A549 treated with Hydrocortisone at 1 μM for 4 hours (cell line): ENCODE measurements at places on chromosomes 16 and 17. TPM values are rescaled to one million over a fixed set of nuclear protein-coding genes. Genes with fewer than 3 reads are reported as not detected.

CTU2 gene
- total RNA-seq: 27.6 to 32.5 TPM (median 32.0 TPM) in 5 replicates

NPTX1 gene
- total RNA-seq: 111 to 210 TPM (median 172 TPM) in 5 replicates

TMEM98 gene
- 45.5 to 52.3 TPM (median 48.4 TPM) in 5 replicates for total RNA-seq

CDH5 gene
- 0.10 to 0.31 TPM (median 0.12 TPM) in 5 replicates for total RNA-seq

CCT6B gene
- total RNA-seq: 1.1 to 2.3 TPM (median 1.5 TPM) in 5 replicates

MT4 gene
- total RNA-seq: not detected in 5 replicates

CCL16 gene
- total RNA-seq: not detected in 5 replicates

MAP3K3 gene
- total RNA-seq: 13.2 to 19.5 TPM (median 17.5 TPM) in 5 replicates

PRKCB gene
- 0.13 to 0.34 TPM (median 0.15 TPM) in 5 replicates for total RNA-seq
